Activated CD4-positive, alpha-beta T cell treated with anti-CD3 and anti-CD28 coated beads, Interleukin-2, Interleukin-4, amounts not matched to agents 100 ng/mL and 50 ng/mL, durations not matched to agents 16 hours and 8 hours (primary cell): ENCODE measurements at places on chromosomes 13 and 19.

DNA sequence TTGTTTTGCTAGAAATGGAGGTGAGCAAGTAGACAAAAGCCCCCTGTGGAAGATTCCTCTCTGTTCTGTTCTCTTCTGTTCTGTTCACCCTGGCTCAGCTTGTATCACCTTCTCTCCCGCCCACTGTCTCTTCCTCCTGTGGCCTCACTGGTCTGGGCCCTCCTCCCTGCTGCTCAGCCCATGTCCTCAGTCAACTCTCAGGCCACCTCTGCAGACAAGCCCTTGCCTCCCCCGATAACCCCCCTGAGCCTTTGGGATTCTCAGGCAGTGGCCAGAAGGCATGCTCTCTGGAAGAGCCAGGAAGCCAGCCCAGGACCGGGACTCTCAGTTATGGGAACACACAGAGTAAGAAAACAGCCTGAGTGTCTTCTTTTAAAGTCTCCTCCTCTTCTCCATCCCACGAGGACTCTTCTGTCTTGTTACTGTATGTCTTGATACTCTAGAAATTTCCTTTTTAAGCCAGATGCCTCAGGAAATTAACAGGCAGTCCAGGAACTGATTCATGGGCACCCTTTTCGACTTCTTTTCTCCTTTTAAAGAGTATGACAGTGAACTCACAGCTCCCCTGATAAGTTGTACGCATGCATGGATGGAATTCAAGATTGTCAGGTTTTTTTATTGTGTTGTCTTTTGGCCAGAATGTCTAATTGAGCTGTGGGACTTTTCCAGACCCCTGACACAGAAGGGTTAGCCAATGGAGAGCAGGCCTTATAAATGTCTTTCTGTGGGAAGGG is 33.7 kb downstream of the SHISA2 start:
- no peak for DNase-seq

GRCh38 chr13:28569886-28570285 is 75.0 kb upstream of the FLT1 start:
- no peak for DNase-seq

DNA sequence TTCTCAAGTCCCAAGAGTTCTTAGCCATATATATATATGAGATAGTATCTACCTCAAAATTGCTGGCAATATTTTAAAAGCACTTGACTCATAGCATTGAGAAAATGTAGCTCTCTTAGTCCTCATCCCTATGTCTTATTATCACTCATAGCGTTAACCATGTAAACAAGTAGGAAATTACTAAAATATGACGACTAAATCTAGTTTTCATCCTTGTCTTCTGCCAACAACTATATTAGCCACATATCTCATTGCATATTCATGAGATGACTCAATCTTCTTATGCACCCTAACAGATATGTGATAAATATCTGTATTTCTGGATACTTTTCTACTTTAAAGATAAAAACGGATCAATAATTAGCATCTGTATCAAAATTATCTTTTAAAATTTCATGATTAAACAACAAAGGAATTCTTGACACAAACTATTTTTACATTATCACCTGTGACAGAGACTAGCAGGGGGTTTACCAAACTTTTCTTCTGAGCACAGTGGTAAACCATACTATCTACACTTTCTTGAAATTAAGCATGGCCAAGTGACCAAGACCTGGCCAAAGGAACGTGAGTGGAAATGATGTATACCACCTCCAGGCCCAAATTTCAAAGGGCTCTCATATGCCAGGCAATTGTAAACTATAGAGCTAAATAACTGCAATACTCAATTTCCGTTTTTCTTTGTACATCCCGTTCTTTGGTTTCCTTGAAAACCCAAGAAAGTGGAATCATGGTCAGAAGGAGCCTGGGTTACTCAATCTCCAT is 45.7 kb downstream of the ZC3H13 start:
- no peak for DNase-seq

DNA sequence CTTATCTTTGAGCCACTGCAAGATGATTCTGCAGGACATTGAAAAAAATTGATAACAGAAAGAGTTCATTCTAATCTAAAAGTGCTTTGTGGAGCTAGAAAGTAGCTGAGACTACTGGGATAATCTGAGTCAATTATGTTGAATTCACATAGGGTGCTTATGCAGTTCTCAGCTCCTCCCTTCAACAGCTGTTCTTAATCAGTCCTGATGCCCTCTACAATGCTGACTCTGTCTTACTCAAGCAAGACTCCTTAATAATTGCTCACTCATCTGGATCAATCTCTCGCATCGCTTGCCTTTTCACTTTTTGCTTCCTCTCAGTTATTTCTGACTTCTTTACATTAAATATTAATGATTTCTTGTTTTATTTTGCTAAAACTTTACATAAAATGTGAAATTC is 182.1 kb downstream of the PCDH17 start:
- no peak for DNase-seq

DNA sequence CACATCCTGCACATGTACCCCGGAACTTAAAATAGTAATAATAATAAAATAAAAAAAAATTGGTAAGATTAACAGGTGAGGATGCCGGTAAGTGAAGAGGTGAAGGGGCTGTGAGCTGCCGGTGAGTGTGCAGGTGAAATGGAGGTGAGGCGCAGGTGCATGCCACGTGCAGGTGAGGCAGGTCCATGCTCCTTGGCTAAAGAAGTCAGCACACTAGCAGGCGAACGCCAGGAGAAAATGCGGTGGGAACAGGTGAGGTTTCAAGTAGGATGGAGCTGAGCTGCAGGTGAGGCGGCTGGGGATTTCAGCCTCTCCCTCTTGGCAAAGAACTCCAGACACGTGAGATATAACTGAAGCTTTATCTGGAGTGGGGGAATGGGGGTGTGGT is 7.5 kb upstream of the TNFSF14 start:
- DNase-seq, result no peak

- no peak for DNase-seq
Observed at GRCh38 chr19:328025-328505, 16.5 kb downstream of the MIER2 start.

GRCh38 chr13:75792526-75793187 is 156.5 kb downstream of the LMO7 start:
- DNase-seq, result no peak

GRCh38 chr13:112941349-112941748 is 27.7 kb upstream of the MCF2L start:
- DNase-seq, result no peak

DNA sequence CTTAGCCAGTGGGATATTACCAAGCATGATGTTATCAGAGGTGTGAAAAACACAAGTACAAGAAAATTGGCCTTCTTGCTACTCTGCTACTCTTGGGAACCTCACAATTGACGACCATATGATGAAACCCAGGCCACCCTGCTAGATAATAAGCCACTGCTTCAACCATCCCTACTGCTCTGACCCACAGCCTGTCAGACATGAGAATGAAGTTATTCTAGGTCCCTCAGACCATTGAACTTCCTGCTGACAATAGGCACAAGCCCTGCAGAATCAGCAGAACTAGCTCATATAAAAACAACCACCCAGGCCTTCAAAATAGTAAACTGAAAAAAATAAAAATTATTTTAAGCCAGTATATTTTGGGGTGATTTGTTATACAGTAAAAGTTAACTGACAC is 559.9 kb downstream of the KCTD12 start:
- DNase-seq, result no peak

DNA sequence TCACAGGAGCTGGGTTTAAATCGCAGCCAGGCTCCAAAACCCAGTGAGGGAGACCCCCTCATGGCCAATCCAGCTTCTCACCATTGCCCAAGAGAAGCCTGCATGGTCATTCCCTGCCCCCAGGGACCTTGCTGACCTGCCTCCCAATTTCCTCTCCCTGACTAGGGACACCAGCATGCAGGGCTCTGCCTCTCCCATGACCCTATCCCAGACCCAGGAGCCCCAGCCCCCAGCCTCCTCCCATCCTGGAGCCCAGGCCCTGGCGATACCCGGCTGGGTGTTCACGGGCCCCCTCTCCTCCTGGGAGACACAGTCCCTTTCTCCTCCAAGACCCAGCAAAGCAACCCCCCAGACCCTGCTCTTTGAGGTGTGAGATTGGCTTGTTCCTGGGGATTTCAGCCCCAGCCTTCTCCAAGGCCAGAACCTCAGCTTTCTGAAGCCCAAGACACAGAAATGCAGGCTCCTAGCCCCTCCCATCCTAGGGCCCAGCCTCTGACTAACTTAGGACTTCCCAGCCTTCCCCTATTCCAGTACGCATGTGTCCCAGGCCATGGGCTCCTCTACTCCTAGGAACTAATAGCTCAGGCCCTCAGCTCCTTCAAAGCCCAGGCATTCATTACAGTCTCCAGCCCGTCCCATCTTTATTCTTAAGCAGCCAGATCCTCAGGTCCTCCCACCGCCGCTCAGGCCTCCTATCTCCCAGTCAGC is 1.1 kb downstream of the GYS1 start:
- DNase-seq, result no peak

GRCh38 chr13:32902029-32902780 is 114.0 kb upstream of the KL start:
- no peak for DNase-seq

DNA sequence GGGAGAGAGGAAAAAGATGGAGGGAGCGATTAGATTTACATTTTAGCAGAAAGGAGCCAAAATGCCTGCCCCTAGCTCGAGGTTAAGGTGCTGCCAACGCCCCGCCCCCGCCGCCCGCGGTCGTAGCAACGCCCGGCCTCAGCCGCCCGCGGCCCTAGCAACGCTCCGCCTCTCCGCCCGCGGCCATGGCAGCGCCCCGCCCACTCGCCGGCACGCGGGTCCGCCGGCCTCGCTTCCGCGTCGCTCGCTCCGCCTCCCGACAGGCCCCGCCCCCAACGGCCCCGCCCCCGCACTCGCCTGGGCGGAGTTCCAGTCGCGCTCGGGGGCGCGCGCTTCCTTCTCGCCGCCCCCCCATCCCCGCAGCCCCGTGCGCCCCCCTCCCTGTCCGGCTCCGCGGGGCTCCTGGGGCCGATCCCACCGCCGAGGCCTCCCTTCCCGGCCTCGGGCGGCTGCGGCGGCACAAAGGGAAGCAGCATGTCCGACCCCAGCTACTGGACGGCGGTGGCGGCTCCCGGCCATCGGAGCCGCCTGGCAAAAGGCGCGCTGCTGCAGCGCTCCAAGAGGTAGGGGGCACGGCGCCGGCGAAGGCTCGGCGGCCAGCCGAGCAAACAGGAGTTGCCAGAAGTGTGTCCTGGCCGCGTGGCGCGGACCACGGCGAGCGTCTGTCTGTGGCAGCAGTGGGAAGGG is 20.3 kb downstream of the MAST3 start:
- peak; percentile 96 for DNase-seq

DNA sequence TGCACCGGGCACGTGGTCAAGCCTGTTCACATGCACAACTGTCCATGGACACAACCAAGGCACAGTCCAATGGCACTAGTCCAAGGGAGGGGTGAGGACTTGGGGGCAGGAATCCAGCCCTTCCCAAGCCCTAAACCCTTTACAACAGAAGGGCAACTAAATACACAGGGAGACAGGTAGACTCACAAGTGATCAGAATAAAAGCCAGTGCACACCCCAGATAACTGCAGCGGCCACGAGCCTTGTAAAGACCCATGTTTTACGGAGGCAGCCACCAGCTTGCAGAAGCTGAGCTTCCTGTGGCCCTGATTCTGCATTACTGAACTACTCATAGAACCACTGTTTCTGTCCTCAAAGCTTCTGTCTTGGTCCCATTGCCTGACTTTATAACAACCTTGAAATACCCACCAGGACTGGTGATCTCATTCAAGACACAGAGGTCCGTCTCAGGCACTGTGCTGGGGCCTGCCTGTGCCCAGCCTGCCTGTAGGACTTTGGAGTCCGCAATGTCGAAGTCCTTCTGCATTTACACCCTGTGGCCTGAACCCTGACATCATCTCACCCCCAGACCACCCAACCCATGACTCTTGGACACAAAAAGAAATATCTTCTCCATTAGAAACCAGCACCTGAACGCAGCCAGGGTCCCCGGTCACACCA is 181.2 kb downstream of the COL4A1 start:
- DNase-seq, result no peak

- DNase-seq, result no peak
Observed at GRCh38 chr13:36914648-36915047, 5.4 kb downstream of the SMAD9 start.

- DNase-seq, result no peak
Observed at GRCh38 chr19:38375748-38376147, 1.4 kb downstream of the PSMD8 start.

GRCh38 chr13:79090552-79091124 is 315.4 kb downstream of the RBM26 start:
- no peak for DNase-seq

DNA sequence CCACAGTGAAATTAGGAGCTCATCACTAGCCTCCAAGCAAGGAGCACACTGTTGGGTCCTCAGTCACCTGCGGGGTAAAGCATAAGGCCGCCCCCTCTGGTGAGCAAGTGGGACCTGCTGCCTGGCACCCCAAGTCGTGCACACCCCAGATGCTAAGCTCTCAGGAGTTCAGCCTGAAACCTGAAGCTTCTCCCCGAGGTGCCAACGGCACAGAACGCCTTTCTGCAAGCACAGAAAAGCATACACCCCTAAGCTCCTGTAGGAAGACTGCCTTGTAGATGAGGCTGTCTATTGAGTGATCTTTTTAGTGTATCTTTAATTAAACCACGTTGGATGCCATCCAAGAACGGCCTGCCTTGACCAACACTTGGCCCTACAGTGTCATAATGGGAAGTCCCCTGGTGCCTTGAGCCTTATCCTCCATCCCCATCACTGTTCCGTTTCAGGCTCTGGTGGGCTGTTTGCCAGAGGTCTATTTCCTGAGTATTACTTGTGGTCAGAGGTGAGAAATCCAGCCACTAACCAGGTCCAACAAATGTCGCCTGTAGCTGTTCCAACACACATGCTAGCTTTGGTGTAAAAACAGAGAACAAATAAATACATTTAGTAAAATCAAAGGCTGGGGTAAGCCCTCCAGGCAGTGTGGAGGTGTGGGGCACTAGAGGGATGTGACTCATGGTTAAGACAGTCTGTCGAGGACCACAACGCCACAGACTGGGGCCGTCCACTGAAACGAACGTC is 44.8 kb downstream of the C13orf42 start:
- no peak for DNase-seq

- DNase-seq, result no peak
Observed at GRCh38 chr13:63011996-63012395, 1596.3 kb upstream of the PCDH20 start.

GRCh38 chr19:48918801-48919247 is 14.7 kb upstream of the DHDH start:
- DNase-seq, result no peak

DNA sequence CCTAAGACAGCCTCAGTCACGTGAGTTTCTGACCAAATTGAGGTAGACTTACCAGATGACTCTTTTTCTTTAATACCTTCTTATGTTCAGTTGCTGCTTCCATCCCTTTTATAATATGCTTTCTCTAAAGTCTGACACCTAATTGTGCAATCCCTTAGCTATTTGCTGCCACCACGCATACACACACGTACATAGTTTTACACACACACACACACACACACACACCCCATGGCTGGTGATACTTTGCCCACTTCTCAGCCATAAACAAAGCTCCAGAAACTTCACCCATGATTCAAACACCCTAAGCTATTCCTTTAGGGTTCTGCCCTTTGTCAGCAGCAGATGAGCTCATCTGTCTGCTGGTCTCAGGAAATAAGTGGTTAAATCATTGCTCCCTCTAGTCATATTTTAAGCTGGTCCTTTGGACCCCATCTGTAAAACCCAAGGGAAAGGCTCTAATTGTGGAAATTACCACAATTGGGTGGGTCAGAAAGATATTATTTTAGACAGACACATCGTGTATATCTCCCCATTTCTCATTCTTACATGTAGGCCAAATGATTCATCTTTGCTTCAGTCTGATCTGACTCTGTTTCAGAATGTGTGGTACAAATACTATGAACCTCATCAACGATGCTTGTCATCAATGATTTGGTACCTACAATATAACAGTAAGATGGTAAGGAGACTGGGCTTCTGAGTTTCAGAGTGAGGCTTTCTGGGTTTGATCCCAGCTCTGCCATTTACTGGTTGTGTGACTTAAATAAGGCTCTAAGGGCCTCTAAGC is 69.2 kb downstream of the NALCN start:
- DNase-seq, result no peak
